DMS79 (cell line): ENCODE measurements at places on chromosomes 6 and 20.

- no peak for DNase-seq
Measured at GRCh38 chr20:8601542-8601912, 467.4 kb upstream of the PLCB4 start.

GRCh38 chr6:113291751-113292445 lies 565.2 kb upstream of the MARCKS start:
- DNase-seq = no peak

- DNase-seq = no peak
Measured at GRCh38 chr20:20783450-20783849, 71.0 kb upstream of the RALGAPA2 start.

GRCh38 chr6:37882724-37883413 lies 63.3 kb downstream of the ZFAND3 start:
- DNase-seq = no peak

GRCh38 chr6:84897988-84898594 lies 133.7 kb upstream of the TBX18 start:
- no peak for DNase-seq

- DNase-seq = no peak
Measured at GRCh38 chr20:36275011-36275410, 31.1 kb upstream of the DLGAP4 start.

DNA sequence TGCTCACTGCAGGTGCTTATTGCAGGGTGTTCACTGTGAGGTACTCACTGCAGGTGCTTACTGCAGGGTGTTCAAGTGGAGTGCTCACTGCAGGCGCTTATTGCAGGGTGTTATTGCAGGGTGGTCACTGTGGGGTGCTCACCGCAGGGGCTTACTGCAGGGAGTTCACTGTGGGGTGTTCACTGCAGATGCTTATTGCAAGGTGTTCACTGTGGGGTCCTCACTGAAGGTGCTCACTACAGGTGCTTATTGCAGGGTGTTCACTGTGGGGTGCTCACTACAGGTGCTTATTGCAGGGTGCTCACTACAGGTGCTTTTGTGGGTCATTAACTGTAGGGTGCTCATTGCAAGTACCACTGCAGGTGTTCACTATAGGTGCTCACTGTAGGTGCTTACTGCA lies 20.2 kb downstream of the APMAP start:
- DNase-seq = no peak

GRCh38 chr6:161684731-161685475 lies 411.0 kb upstream of the AGPAT4 start:
- no peak for DNase-seq

- no peak for DNase-seq
Measured at GRCh38 chr6:145206247-145206907, 528.9 kb downstream of the EPM2A start.

- DNase-seq = no peak
Measured at GRCh38 chr6:157020398-157020797, 243.2 kb downstream of the ARID1B start.

DNA sequence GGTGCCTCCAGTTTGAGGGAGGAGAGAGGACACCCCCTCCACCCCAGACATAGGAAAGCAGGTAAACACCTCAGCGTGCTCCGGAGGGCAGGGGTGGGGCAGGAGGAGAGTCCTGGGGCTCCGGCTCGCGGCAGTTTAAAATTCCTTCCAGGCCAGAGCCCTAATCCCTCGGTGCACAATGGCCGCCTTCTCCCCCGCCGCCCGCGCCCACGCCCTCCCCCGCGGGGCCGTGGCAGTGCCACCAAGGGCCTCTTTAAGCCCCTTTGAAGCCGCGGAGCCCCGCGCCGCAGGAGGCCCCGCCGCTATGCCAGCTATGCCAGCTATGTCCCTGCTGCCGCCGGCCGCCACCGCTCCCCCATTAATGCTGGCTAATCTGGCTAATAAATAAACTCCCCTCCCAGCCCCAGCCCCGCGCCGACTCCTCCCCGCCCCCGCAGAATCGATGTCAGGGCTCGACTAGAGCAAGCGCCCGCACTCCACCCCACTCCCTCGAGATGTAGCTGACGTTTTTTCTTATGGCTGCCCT lies 125.1 kb downstream of the MRPL14 start:
- no peak for DNase-seq

DNA sequence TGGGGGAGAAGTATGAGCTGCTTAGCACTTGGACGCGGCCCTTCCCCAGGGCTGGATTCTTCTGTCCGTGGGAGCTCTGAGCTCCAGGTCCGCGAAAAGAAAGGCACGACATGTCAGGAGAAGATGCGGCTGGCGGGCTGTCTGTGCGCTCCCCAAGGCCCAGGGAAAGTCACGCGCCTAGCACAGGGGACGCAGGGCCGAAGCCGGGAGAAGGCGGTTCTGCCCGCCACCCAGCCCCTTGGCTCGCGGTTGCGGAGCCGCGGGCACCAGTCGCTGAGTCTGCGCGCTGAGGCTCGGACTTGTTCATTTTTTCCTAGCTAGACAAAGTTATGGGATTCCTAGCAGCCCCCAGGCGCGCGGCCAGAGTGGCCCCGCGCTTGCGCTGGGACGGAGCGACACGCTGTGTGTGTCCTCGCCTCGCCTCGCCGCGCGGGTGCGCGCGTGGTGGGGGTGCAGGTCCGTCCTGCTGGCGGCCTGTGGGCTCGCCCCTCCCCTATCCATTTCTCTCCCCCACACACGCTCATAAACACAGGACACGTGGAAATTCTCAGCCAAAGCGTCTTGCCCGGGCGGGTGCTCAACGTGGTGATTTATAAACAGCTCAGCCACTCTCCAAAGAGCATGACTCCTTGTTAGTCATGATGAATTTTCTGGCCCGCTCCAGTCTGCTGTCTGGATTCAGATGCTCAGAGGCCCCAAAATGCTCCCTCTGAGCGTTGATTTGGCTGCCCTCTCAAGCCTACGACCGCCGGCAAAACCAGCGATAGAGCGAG lies 1.9 kb upstream of the POU3F2 start:
- peak; percentile 10 for DNase-seq

DNA sequence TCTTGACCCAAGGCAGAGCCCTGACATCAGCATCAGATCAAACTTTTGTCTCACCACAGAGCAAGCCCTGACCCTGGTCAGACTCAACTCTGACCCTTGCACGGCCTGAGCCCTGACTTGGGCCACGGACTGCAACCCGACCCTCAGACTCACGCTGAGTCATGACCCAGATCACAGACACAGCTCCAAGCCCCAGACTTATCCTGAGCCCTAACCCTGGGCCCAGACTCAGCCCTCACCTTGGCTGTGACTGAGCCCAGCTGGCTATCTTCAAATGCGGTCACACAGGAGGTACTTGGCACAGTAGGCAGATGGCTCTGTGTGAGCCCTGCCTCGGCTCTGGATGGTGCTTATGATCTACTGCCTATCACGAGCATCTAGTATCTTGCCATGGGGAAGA lies 602.3 kb downstream of the PTPRT start:
- DNase-seq = no peak

GRCh38 chr6:54307439-54307910 lies 766 bp upstream of the TINAG start:
- no peak for DNase-seq

DNA sequence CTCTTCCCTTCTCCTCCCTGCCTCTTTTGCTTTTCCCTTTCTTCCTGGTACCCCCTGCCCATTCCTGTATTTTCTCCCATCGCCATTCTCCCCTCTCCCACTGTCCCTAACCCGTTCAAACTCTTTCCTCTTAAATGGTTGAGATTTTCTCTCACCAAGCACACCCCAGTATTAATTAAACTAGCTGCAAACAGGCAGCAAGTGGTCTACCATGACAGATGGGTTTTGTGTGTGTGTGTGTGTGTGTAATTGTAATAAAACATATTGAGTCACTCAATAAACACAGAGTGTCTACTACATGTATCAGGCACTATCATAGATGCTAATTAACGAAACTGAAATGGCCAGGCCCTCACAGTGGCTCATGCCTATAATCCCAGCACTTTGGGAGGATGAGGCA lies 6.7 kb downstream of the RAET1E start:
- DNase-seq = no peak

DNA sequence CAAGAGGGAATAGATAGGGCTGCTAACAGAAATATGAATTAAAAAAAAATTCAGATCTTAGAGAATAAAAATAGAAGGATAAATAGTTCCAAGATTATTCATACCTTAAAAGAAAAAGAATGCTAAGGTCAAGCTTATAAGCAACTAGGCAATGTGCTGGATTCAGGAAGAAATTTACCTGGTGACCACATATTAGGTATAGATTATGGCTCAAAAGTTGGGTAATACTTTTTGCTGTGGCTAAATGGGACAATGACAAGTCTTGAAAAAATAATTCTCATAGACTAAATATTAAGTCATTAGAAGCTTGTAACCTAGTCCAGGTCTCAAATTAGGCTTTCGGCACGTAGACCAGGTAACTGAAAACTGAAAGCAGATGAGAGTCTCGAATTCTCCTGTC lies 17.2 kb downstream of the MAP3K5 start:
- DNase-seq = no peak

DNA sequence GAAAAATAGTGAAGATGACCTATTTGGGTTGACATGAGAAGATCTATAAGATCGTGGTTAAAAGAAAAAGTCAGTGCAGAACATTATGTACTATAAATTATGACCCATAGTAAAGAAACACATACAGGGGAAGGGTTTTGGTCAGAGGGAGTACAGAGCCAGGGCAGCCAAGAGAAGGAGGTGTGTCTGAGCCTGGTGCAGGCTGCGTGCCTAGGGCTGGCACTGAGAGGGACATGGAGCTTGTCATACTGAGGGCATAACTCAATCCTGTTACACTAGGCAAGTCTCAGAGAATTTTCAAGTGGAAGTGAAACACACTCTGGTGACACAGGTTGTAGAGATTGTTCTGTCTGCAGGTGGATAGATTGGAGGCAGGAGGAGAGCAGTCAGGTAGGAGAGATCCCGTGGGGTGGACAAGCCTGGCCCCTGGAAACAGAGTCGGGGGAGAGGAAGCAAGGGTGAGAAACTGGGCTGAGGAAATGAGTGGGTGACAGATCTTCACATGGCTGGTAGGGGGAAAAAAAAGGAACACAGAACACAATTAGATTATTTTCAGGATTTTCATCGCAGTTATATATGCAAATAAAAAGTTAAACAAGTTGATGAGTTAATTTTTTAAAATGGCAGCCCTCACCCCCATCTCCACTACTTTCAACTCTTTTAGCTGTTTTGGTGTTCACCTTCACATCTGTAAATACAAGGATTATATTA lies 18.5 kb upstream of the RNF39 start:
- no peak for DNase-seq

DNA sequence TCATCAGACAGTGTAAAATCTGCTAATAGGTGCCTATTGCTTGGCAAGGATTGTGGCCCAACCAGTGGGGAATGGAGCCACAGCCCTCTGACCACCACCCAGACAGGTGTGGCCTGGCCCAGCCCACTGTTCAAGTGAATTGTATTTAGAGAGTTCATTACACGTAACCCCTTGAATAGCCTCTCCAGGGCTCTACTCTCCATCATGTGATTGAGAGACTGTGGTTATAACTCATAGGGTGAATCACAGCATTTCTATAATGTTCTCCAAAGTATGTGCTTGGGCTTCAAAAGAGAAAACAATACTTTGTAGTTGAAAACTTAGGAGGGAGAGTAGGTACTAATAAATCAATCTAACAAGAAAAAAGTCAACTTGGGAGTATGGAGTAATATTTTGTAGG lies 38.4 kb downstream of the ALDH8A1 start:
- no peak for DNase-seq

- DNase-seq = no peak
Measured at GRCh38 chr20:4635781-4636180, 85.9 kb upstream of the PRND start.

GRCh38 chr20:45701873-45702272 lies at the start of gene WFDC13:
TSS of gene WFDC13 (plus strand) at chr20:45702038. CDS start at chr20:45702124, 86 bp downstream.
- DNase-seq = no peak

GRCh38 chr6:24089736-24090135 lies 36.3 kb upstream of the NRSN1 start:
- DNase-seq = no peak

GRCh38 chr6:165745492-165745891 lies 82.5 kb upstream of the PDE10A start:
- DNase-seq = no peak

GRCh38 chr20:49292010-49292409 lies 14.2 kb upstream of the ZNFX1 start:
- no peak for DNase-seq

- DNase-seq = no peak
Measured at GRCh38 chr6:125041740-125042459, 79.7 kb downstream of the RNF217 start.

DNA sequence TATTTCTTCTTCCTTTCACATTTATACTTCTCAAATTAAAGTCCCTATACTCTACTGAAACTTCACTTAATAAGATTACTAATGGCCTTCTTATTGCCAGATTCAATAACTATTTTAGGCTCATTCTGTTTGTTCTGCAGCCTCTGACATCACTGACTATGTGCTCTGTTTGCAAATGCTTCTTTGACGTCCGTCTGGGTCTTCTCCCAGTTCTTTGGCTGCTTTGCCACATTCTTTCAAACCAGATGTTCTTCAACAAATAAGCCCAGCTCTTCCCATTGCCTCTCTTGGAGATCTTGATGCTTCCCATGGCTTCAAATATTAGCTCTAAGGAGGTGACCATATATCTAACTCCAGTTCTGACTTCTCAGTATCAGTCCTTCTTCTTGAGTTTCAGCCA lies 117.4 kb downstream of the BTBD9 start:
- no peak for DNase-seq

DNA sequence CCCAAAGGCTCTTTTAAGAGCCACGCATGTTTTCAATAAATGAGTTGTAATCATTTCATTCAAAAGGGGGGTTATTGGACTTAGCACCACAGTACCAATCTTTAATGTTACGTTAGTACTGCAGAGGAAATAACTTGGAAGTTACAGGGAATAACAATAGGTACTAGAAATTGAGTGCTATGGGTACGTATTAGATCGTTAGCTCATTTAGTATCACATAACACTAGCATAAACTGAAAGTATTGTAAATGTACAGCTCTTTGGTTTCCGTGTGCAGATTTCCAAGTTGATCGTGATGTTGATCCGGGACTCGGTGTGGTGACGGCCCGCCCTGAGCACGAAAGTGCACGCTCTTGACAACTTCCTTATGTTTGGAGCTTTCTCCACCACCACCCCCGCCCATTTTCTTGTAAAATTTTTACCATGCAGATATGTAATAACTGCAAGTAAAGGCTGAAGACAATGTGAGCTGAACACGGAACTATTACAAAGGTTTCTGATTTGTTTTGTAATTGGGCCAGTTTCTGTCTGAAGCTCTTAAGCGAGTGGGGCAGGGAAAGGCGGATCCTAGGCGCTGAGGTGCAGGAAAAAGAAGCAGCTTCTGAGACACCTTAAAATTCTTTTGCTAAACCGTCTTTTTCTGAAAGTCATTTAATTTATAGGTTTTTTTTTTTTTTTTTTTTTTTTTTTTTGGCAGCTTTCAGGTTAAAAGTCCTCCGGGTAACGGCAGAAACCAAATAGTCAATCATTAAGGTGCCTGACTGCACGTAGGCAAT lies 71.5 kb downstream of the HFE start:
- DNase-seq = no peak

GRCh38 chr6:78089531-78089930 lies 436.7 kb downstream of the MEI4 start:
- DNase-seq = no peak
